NCI-H1694 (cell line): ENCODE measurements at places on chromosomes 5 and 9.
A peak's percentile ranks its signal among the peaks of the same experiment; 100 is the strongest.

DNA sequence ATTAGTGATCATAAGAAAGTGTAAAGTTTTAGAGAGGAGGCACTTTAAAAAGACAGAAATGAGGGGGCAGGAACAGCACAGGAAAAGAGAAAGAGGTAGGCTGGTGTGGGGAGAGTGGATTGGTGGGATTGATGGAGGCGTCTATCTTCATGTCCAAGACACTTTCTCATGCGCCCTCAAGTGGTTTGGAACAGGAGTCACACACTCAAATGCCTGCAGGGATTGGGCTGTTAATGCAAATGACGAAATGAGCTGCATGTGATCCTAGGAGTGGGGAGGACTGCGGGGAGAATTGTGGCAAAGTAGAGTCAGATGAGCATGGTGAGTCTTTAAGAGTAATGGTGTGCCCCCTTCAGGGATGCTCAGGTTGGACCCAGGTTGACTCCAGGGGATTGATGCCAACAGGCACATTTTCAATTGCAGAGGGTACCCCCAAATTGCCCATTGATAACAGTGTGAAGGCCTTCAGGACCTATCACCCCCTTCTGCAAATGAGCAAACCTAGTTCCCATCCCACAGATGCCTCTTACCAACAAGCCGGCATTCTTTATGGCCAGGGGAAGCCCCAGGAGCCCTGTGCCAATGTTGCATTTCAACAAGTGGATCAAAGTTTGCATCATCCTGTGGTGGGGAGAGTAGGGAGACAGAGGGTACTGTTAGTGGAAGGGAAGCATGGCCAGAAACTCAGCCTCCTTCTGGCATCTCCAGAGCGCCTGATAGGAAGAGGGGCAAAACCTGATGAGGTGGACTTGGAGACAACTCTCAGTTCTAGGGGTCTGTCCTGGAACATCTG, 5.3 kb downstream of the SLC36A3 start:
- no peak for DNase-seq

- no peak for DNase-seq
These were observed 7.6 kb downstream of the DCANP1 start for GRCh38 chr5:135439231-135440205.

- DNase-seq, result no peak
These were observed 78.1 kb downstream of the RAPGEF1 start for GRCh38 chr9:131661568-131662288.

DNA sequence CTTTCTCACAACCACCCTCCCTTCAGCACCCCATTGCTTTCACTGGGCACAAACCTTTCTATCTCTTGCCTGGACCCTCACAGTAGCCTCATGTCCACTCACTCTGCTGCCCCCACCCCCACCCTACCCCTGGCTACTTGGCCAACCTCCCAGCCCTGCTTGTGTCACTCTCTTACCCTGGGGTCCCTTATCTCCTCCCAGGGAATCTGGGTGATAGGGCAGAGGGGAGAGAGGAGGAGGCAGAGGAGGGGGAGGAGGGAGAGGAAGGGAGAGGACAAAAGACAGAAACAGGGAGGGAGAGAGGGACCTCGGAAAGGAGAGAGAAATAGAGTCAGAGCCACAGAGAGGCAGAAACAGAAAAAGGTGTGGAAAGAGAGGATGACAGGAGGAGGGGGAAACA, 25.0 kb upstream of the KIF12 start:
- DNase-seq, result no peak

- DNase-seq, result no peak
These were observed 338.5 kb downstream of the GLIS3 start for GRCh38 chr9:3961409-3961808.

DNA sequence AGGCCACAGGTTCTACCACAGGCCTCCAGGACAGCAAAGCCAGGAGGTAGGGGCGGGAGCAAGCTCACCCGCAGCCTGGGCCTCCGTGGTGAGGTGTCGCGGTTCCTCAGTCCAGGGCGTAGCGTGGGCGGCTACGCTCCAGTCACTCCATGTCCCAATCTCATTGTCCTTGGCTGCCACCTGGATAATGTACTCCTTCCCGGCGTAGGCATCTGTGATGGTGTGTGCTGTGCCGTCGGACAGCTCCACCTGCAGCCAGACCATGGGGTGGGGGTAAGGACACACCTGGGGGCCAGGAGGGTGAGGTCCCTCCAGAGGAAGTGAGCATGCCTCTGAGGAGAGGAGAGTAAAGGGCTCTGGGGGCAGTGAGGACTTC, 29.8 kb upstream of the ENHO start:
- no peak for DNase-seq

- peak; percentile 67 for DNase-seq
These were observed 69.3 kb downstream of the SNX30 start for GRCh38 chr9:112819635-112820496.

DNA sequence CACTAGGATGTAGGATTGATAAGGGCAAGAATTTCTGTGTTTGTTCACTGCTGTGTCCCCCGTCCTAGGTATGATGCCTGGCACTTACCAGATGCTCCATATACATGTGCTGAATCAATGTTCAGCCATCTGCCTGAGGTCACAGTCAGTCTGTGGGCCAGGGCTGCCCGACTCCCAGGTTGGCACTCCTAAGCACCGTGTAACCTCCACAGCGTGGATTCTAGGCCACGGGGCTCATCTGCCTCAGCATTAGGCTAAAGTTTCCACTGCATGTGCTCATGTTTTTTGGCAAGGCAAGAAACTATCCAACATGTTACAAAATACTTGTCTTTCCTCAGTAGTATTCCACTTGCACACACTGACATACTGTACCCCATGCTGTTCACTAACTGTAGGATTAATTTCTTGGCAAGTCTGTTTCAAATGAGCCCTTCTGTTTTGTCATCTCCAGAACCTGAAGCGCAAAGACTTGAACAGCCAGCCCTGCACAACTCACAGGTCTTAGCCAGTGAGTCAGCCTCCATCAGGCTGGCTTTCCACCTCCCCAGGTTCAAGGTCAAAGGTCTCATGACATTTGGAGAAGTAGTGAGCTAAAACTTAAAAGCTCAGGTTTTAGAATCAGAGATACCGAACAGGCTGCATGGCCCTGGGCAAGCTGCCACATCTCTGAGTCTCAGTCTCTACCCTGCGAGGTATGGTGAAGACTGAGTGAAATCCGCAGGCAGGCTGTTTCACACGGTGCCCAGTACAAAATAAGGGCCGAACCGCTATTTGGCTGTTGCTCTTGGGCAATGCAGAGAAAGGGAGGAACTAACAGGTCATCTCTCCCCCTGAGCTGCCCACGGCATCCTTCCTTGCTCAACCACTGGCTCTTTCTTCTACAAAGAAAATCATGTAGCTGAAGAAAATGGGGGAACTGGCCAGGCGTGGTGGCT, 7.2 kb downstream of the TOR1A start:
- no peak for DNase-seq

DNA sequence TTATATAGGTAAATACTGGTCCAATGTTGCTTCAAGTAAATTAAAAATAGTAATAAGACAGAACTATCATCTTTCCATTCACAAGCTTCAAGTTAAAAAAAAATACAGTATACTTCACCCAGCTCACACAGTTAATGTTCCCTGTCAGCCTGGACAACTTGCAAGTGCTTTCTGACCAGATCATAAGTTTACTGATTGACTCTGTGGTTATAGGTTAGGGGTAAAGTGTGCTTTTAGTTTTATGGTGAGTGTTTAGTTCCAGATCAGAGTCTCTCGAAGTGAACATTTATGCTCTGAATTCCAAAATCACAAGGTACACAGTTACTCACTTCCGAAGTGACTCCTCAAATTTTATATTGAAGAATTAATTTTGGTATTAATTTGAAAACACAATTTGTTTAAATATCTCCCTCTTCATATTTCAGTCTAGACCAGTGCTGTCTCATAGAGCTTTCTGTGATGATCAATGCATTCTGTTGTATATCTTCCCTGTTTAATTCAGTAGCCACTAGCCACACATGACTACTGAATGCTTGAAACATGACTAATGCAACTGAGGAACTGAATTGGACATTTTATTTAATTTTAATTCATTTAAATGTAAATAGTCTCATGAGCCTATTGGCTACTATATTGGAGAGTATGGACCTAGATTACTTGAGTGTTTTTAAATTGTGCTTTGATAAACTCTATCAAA, 90.7 kb downstream of the MEF2C start:
- DNase-seq, result no peak

- DNase-seq, result peak; percentile 78
These were observed 394.9 kb upstream of the CD180 start for GRCh38 chr5:67591491-67591890.

GRCh38 chr9:281741-282645, 67.3 kb downstream of the DOCK8 start:
- DNase-seq, result no peak

GRCh38 chr5:153400931-153401330, 89.5 kb upstream of the GRIA1 start:
- DNase-seq, result peak; percentile 34

DNA sequence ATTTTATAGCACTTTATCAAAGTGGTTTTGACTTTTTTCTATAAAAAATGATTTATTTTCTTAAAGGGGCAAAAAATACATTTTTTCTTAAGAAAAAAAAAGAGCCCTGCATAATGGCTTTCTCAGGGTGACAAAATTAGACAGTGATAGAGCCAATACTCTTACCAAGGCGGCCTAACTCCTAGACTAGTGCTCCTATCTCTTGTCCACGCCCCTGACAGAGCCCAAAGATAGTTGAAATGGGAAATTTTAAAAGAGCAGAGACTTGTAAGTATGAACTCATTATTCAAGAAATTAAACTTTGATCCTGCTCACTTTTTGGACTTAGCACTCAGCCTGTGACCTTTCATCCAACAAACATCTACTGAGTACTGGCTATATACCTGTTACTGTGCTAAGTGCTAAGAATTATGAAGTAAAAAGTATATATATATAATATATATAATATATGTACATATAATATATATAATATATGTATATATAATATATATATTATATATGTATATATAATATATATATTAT, 1.2 kb downstream of the INVS start:
- no peak for DNase-seq

GRCh38 chr5:73591698-73592501, 26.4 kb downstream of the UTP15 start:
- DNase-seq, result no peak

- DNase-seq, result no peak
These were observed 20.2 kb upstream of the UBTD2 start for GRCh38 chr5:172303572-172304335.

DNA sequence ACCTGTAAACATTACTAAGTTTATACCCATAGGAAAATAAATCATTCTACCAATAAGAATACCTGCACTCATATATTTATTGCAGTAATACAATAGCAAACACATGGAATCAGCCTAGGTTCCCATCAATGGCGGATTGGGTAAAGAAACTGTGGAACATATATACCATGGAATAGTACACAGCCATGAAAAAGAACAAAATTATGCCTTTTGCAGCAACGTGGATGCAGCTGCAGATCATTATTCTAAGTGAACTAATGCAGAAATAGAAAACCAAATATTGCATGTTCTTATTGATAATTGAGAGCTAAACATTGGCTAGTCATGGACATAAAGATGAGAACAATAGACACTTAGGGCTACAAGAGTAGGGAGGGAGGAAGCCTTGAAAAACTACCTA, 667.4 kb upstream of the WWC1 start:
- DNase-seq, result no peak

DNA sequence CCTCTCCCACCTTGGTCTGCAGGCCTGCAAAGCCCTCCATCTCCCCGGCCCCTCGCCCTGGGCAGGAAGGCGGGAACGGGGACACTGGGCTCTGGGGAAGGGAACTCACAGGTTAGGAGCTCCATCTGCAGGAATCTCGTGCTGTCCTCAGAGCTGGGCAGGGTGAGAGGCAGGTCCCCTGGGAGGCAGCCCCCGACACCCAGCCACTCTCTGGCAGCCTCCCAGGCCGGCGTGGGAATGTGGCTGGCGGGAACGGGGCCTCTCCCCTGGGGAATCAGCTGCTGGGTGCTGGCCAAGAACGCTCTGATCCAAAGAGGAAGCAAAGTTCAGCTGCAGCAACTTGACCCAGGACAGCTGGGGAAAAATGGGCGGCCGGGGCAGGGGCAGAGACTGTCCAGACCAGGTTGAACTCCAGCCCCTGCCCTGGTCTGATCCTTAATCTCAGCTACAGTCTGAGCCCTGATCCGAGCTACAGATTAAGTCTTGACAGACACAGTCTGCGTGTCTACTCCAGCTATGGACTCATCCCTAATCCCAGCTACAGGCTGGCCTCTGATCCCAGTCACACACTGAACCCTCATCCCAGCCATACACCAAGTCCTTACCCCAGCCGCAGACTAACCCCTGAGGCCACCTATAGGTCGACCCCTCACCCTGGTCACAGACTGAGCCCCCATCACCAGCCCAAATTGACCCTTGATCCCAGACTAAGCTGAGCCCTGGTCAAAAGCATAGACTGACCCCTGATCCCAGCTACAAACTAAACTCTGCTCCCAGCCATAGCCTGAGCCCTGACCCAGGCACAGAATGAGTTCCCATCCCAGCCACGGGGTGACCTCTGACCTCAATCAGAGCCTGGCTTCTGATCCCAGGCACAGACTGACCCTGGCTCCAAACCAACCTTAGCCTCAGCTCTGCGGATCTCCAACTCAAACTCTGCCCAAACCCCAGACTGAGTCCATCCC, 37.3 kb upstream of the EGFL7 start:
- peak; percentile 54 for DNase-seq

DNA sequence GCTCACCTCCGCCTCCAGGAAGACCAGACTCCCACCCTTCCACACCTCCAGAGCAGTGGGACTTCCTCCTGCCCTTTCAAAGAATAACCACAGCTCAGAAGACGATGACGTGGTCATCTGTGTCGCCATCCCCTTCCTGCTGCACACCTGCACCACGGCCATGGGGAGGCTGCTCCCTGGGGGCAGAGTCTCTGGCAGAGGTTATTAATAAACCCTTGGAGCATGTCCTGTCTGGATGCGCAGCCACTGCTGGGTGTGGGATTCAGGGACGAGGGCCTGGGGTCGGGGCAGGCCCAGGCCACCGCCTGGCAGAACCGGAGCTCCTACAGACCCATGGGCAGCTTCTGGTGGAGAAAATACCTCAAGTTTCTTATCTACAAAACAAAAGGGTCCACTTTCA, 5.0 kb downstream of the PAEP start:
- DNase-seq, result no peak

GRCh38 chr5:27011274-27011673, 27.1 kb downstream of the CDH9 start:
- DNase-seq, result no peak

DNA sequence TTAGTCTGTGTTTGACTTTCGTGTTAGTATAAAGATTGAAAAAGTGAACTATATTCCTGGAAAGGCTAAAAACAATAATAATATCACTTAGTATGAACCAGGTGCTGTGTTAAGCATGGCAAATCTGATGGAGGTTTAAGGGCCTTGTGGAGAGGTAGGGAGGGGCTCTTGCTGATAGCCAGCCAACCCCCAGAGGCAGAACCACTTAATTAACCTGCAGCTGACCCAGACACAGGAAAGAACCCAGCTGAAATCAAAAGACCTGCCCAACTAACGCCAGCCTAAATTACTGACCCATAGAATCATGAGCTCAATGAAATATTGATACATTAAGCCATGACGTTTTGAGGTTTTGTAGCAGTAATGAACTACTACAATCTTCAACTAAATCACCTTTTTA, 28.3 kb upstream of the TAF1L start:
- DNase-seq, result no peak

DNA sequence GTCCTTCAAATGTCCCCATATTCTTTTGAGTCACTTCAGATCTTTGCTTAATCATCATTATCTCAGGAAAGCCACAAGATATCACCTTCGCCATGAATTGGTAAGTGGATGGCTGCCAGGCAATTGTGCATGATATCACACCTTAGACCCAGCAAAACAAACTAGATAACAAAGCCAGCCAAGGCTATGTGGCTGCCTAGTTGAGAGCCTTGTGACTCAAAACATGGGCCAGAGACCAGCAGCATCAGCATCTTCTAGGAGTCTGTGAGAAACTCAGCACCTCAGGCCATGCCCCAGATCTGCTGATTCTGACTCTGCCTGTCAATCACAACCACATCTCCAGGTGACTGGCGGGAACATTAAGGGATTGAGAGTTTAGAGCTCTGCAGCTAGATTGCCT, 82.8 kb downstream of the SLIT3 start:
- no peak for DNase-seq
